ENCODE measurements at places on chromosomes 6 and 20.
A peak's percentile ranks its signal among the peaks of the same experiment; 100 is the strongest.

DNA sequence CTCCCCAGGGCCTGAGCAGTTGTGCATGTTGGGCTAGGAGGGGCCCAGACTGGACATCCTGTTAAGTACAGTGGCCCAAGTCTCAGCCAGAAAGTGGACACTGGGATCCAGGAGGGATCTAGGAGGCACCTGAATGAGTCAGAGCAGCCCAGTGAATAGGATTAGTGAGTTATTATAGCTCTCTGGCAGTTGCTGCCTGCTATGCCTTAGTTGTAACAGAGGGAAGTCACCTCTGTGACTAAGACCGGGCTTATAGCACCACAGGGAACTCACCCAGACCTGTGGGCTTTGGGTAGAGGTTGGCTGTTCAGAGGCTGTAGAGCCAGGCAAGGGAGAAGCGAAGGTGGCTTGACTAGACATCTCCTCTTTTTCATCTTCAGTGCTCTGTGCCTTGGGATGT lies 39.0 kb upstream of the AAR2 start:
- DNase-seq, result no peak

DNA sequence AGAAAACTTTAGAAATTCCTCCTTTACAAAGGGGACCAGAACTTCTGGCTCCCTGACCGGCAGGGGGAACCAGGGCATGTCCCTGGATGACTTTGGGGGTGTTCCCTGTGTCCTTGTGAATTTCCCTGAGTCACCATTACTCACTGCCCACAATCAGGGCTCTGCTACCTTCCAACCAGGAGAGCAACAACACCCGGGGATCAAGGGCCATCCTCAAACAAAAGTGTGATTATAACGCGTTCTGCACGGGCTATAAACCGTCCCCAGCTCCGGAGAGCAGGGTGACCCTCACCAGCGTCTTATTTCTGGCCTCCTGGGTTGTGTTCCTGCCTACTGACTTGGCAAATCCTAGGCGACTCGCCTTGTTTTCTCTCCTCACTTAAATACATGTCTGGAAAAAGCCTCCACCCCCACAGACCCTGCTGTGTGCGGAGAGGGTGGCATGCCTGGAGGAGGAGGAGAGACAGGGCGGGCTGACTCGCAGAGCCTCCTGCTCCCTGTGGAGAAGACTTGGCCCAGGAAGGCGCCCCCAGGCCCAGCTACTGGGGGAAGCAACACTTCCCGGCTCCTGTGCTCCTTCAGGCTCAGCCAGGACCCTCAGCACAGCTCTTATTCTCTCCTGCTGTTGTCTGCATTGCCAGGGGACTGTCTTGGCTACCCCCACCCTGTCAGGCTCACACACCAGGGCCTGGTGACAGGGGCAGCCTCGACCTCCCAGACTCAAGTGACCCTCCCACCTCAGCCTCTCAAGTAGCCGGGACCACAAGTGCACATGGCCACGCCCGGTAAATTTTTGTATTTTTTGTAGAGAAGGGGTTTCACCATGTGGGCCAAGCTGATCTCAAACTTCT lies 54.1 kb downstream of the FGD2 start:
- no peak for DNase-seq

DNA sequence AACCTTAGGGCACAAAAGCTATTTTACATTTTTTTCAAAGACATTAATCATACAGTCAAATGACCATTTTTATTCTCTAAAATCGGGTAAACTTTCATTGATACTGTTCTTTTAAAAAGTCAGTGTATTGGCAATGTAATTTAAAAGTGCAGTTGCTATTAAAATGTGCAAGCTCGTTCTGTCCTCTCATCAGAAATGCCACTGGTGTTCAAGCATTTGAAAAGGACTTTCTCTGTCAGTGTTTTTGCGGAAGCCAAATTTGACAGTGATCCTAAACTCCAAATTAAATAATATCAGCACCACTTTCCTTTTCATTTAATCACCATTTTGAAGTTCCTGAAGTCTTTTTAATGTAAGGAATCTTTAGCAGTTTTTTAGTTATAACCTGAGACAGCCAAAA lies 69.6 kb downstream of the AFG1L start:
- no peak for DNase-seq

DNA sequence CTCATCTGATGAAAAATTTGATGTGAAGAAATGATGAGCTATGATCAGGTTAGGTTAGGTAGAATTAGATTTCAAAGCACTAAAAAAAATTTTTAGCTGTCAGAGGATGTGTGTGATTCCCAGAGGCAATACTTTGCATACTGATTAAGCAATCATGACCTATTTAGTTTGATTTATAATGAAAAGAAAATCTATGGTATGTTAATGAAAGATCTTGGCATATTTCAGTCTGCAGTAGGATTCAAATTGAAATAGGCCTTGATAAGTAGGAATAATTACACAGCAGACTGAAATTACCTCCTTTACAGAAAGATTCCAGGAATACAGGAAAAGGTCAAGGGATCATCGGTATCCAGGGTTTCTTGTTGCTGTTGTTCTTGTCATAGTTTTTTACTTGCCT lies 69.3 kb downstream of the HDDC2 start:
- no peak for DNase-seq

DNA sequence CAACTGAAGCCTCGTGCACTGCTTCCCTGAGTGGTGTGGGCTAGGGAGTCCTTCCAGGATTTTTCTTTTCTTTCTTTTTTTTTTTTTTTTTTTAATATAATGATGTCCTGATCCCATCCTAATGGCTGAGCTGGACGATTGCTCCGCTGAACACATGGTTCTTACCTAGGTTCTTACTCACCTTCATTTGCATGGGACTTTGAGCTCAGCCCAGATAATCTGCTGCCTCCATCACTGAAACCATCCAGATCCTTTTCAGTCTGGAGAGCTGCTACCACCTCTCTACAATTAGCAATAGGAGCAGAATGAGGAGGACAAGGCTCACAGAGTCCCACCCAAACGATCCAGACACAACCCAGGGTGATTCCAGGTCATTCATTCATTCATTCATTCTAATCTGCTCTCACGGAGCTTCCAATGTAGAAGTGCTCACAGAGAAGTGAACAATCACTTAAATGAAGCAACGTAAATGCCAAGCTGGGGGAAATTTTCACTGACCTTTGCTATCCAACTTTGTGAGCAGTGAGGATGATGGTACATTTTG lies 246.3 kb upstream of the RREB1 start:
- DNase-seq, result no peak

DNA sequence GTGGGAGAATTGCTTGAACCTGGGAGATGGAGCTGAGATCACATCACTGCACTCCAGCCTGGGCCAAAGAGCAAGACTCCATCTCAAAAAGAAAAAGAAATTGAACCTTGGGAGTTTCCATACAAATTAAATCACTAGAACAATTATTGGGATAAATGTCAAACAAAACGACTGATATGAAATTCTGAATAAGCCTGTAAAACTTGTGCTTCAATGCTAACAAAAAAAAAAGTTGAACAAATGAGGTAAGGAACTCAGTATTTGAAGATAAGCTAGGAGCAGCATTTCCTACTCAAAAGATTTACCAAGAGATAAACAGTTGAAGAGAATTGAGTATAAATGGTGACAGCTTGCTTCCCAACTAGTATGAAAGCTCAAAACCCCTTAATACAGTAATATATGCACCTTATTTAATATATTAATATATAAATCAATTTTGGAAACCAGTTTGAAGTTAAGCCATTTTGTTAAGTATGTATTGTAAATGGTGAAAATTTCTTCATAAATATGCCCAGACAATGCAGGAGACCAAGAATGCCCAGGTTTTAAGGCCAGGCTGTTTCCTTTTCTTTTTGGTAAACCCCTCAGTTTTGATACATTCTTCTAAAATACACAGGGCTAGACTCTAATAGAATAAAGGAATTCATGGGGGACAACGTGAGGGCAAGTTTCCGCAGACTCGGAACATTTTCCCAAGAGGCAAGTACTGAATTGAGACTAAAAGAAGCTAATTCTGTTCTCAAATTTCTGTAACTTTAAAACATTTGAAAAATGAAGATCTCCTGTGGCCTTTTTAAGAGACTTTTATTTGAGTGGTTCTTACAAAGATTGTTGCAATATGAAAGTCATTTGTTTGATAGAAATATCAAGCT lies 3.9 kb downstream of the ROMO1 start:
- no peak for DNase-seq

DNA sequence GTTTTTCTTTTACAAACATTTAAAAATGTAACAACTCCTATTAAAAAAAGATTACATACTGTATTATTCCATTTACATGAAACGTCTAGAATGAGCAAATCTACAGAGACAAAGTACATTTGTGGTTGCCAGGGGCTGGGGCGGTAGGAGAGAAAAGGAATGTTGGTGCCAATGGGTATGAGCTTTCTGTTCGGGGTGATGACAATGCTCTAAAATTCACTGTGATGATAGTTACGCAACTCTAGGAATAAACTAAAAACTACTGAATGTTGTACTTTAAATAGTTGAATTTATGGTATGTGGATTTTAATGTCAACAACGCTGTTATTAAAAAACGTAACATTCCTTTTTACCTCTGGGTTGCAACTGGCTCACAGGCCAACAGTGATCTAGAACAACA lies 211.1 kb downstream of the GMDS start:
- DNase-seq, result no peak

GRCh38 chr6:130778946-130779657 lies 48.1 kb upstream of the SMLR1 start:
- no peak for DNase-seq

DNA sequence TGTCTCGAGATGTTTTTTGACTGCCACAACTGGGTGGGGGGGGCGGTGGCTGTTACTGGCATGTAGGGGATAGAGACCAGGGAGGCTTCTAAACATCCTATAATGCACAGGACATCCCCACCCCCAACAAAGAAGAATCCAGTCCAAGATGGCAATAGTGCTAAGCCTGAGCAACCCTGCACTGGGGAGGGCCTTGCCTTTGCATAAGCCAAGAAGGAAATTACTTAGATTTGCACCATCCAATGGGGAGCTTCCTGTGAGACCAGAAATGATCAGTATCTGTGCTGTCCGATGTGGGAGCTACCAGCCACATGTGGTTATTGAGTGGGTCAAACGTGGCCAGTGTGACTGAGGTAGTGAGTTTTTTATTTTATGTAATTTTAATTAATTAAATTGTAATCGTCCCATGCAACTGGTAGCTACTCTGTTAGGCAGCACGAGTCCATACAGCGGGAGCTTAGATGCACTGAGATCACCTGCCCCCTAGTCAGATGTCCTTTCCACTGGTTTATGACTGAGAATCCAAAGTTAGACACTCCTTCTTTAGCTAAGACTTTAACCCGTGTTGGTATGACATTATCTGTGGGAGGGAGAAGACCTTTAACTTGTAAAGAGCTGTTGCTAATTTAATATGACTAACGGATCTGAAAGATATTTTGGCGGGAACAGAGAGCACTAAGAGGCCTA lies 97.4 kb upstream of the NEDD9 start:
- no peak for DNase-seq

DNA sequence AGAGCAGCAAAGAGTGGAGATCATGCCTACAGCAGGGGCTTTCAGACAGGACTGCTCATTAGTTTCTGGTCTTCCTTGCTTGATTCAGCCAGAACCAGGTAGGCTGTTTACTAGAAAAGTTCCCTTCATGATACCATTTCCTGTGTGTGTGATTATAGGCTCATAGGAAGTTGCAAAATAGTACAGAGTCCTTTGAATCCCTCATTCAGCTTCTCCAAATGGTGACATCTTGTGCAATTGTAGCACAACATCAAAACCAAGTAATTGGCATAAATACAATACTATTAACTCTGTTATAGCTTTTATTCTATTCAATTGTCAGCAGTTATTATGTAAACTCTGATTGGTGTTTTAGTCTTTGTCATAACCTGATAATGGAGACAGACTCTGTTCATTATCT lies 347.3 kb upstream of the CDH4 start:
- DNase-seq, result no peak

DNA sequence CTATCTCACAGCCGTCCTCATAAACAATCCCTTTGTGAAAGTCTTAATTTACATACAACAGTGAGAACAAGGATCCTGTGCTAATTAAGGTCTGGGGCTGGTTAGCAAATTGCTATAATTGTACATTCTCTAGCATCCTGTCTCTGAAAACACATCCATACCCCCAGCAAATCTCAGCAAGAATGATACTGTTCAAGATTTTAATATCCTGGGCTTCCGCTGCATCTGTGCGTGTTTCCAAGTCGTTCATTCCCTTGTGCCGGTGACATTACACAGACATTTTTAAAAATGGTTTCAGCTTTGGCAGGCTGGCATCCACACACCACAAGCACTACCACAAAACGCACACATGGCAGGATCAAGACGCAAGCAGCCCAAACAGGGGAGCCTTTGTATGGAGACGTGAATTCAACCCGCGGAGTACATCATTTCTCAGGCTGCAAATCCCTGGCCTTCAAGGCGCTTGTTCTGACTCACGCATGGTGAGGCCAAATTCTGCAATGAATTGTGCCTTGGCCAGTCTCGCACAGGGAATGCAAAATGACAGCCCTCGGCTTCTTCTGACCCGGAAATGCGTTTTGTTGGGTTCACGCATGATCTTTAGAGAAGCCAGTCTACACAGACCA lies 20.3 kb downstream of the ZMYND8 start:
- DNase-seq, result no peak

- DNase-seq, result no peak
Measured at GRCh38 chr20:5658912-5659345, 91.3 kb upstream of the SHLD1 start.

- DNase-seq, result no peak
Measured at GRCh38 chr6:613981-614380, 42.9 kb downstream of the HUS1B start.

DNA sequence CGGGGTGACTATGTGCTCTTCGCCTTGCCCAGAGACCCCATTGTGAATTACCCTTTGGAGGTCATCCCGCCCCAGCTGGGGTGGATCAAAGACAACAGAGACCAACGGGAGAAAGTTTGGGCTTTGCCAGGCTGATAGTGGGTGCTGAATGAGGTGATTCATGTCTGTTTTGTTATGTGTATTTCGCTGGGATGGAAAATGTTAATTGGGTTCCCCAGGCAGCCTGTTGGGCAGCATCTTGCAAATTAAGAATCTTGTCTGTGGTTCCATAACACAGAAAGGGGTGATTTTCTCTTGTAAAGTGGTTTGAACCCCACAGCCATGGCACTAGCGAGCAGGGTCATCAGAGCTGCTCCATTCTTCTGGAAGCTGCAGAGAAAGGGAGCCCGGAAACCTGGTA lies 63.1 kb upstream of the UNC93A start:
- DNase-seq, result no peak

DNA sequence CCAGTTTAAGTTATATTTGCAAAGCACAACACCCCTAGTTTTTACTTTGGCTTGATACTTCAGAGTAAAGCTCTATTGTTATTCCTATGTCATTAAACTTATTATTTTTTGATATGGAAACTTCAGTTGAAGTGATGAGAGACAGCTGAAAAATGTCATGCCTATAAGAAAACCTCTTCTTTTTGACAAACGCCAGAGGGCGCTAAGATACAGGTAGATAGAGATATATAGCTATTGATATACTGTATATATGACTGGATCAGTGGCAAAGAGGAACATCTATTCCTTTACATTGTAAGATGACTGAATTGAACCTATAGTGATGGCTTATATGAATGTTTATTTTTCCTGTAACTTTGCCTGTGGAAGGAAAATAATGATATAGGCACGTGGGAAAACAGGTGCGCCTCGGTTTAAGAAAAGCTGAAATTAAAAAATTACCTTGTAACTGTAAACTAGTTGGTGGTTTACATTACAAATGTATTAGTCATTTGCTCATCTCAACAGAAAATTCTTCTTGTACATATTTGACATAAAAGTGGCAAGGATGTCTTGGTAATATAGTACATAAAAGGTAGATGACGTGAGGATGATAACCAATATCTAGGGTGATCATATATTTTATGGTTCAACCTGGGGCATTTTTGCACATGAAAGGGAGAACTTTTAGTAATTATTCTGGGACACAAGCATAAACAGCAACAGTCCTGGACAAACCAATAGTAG lies 74.1 kb downstream of the LAMA4 start:
- DNase-seq, result peak; percentile 27

Data from NCI-H2081 treated with DMSO at 0.1 percent for 48 hours (cell line).